Kidney (tissue), 22 donors: ENCODE measurements at places on chromosomes 5 and 9. TPM values are rescaled to one million over a fixed set of nuclear protein-coding genes. Genes with fewer than 3 reads are reported as not detected.

DNA sequence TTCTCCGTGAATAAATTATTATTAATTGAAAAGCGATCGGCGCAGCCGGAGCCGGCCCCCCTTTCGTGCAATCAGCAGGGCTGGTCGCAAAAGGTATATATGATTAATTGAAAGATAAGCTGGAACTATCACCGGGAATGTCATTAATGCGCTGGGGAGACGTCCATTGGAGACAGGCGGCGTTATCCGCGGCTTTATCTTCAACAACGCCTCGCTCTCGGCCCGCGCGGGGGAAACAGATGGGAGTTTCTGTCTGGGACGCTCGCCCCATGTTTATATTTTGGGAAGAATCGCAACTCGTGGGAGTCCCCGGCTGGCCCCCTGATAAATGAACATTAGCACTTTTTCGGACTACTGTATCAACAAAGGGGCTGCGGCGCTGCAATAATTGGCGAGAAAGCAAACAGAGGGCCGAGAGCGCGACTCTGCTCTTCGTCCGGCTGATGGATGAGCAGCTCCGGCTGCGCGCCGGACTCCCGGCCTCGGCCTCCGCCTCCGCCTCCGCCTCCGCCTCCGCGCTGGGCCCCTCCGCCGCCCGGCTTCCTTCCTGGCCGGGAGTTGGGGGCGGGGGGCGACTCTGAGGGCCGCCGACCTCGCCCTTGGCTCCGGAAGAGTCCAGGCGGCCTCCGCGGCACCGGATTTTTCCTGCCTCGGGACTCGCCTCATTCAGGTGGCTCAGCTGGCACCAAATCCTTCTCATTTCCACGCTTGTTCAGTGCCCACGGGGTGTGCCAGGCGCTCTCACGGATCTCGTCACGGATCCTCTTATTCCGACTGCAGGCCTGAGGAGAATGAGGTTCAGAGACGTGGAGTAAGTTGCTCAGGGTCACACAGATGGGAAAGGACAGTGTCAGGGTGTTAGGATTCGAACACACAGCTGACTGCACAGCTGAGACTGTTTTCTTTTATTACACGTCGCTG is 3.6 kb upstream of the NKX2-5 start:
- no peaks in the 10 kb centered on the region for H3K36me3 ChIP-seq
- DNase-seq: no peak
- no peaks in the 10 kb centered on the region for H3K4me1 ChIP-seq
- peaks cover 82% of the 10 kb centered on the region for H3K27me3 ChIP-seq
- no peak overlapping the region for H3K4me3 ChIP-seq
- H3K27ac ChIP-seq: no peak overlapping the region

DNA sequence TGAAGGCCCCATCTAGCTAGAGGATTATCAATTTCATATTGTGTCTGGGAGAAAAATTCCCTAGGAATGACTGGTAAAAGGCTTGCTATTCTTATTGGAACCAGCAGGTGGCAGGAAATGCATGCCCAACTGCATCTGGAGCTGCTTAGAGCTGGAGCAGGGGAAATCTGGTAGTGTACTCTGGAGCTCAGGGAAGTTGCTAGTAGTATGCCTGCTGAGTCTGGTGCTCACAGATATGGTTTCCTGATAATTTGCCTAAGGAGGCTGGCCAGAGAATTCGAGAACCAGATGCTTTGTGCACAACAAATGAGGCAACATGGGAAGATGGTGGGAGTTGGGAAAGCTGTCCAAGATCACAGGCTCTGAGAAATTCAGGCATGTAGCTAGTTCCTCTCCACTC is 53.7 kb downstream of the G3BP1 start:
- H3K4me1 ChIP-seq: no peaks in the 10 kb centered on the region
- no peak overlapping the region for H3K4me3 ChIP-seq

DNA sequence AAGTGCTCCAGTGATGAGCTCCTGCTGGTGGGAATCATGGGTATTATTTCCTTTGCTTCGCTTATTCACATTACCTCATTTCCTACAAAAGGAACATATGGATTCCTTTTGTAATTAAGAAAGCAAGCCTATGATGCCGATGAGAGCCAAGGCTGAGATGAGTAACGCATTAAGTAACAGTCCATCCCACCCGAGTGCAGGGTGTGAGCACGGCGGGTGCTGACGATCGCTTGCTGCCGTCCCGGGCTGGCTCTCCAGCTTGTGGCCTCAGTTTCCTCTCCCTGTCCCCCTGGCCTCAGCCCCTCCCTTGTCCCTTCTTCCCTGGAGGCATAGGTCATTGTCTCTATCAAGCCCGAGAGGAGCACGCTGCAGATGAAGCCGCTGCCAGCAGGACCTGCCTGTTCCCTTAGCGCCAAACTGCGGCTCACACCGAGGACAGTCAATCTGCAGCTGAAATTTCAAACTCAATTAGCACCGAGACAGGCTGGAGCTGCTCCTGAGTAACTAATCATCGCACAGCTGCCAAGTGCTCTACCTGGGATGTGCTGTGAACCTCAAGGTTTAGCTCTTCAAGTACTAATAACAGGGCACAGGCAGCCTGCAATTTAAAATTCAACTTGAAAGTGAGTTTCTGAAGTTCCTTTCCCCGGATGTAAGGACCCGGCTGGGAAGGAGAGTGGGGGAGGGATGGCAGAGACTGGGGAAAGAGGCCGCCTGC is 115.2 kb upstream of the RAPGEF1 start:
- no peak overlapping the region for H3K4me3 ChIP-seq
- DNase-seq: no peak
- no peaks in the 10 kb centered on the region for H3K27me3 ChIP-seq
- no peaks in the 10 kb centered on the region for H3K36me3 ChIP-seq
- H3K27ac ChIP-seq: no peak overlapping the region

- no peaks in the 10 kb centered on the region for H3K4me1 ChIP-seq
- H3K27me3 ChIP-seq: no peaks in the 10 kb centered on the region
- no peak overlapping the region for H3K27ac ChIP-seq
Measured at GRCh38 chr5:43123887-43124286, 3.2 kb downstream of the ZNF131 start.

- H3K4me3 ChIP-seq: no peak overlapping the region
- peaks cover 6% of the 10 kb centered on the region for H3K27me3 ChIP-seq
- DNase-seq: no peak
- no peaks in the 10 kb centered on the region for H3K4me1 ChIP-seq
- no peaks in the 10 kb centered on the region for H3K36me3 ChIP-seq
- H3K27ac ChIP-seq: no peak overlapping the region
Measured at GRCh38 chr5:133469846-133470245, 142.5 kb downstream of the FSTL4 start.

GRCh38 chr9:71721855-71722254 is 46.5 kb downstream of the CEMIP2 start:
- no peaks in the 10 kb centered on the region for H3K27me3 ChIP-seq
- H3K4me3 ChIP-seq: no peak overlapping the region
- H3K36me3 ChIP-seq: peaks cover 15% of the 10 kb centered on the region
- no peak for DNase-seq
- H3K4me1 ChIP-seq: no peaks in the 10 kb centered on the region

DNA sequence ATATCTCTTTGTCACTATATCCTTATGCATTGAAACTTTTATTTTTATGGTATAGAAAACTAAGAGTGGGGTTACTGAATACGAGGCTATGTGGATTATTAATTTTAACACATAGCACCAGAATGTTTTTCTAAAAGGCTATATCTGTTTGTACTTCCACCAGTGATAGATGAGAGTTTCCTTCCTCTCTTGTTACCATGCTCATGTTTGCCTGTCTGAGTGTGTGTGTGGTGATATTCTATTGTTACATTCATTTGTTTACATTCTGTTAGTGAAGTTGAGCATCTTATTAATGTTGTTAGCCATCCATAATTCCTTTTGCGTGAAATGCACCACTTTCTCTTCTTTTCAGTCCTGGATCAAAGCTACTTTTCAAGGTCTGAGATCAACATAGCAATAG is 54.1 kb upstream of the ALDH1A1 start:
- no peak overlapping the region for H3K4me3 ChIP-seq
- no peaks in the 10 kb centered on the region for H3K36me3 ChIP-seq
- no peaks in the 10 kb centered on the region for H3K27me3 ChIP-seq

DNA sequence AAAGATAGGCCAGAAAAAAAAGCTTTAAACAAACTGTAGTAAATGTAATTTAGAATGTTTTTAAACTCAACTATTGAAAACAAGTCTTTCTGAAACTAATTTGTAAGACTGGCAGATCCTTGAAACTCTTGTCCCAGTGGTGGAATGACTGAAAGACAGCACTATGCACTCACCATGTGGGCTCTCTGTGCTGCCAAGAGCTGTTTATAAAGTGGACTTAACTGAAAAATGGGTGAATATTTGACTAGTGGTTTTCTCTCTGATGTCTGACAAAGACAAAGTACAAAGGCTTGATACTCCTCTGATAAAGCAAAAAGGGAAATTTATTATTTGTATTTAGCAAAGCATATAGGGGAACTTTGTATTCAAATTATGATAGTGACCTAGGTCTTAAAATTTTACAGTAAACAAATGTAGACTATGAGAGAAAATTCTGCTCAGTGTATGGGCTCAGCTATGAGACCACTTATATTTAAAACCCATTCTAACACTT is 635.4 kb downstream of the NR2F1-AS1 start:
- H3K27ac ChIP-seq: no peak overlapping the region
- no peak for DNase-seq
- H3K4me3 ChIP-seq: no peak overlapping the region
- H3K4me1 ChIP-seq: peaks cover 3% of the 10 kb centered on the region

DNA sequence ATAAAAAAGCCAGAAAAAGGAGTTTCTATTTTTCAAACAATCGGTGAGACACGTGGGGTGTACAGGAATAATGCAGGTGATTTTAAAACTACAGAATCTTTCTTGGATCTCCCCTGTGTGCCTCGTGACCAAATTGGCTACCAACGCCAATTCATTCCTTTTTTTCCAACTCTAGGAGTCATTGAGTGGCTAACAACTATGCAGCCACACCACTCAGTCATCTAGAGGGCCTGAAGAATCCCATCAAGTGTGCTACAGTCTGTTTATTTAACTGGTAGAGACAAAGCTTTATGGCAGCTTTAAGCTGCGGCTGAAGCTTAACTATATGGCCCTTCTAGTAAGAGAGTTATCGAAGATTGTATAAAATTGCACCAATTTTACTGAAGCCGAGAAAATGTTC is 113.1 kb upstream of the NIPBL start:
- no peaks in the 10 kb centered on the region for H3K4me1 ChIP-seq
- H3K4me3 ChIP-seq: no peak overlapping the region
- H3K27ac ChIP-seq: no peak overlapping the region
- no peaks in the 10 kb centered on the region for H3K36me3 ChIP-seq
- no peaks in the 10 kb centered on the region for H3K27me3 ChIP-seq

GRCh38 chr5:64519263-64519662 is 13.4 kb downstream of the RGS7BP start:
- no peak overlapping the region for H3K4me3 ChIP-seq
- DNase-seq: no peak
- no peaks in the 10 kb centered on the region for H3K4me1 ChIP-seq
- no peak overlapping the region for H3K27ac ChIP-seq

GRCh38 chr9:130387905-130388304 is 56.9 kb upstream of the ASS1 start:
- no peaks in the 10 kb centered on the region for H3K36me3 ChIP-seq
- no peak for DNase-seq
- H3K4me1 ChIP-seq: no peaks in the 10 kb centered on the region

DNA sequence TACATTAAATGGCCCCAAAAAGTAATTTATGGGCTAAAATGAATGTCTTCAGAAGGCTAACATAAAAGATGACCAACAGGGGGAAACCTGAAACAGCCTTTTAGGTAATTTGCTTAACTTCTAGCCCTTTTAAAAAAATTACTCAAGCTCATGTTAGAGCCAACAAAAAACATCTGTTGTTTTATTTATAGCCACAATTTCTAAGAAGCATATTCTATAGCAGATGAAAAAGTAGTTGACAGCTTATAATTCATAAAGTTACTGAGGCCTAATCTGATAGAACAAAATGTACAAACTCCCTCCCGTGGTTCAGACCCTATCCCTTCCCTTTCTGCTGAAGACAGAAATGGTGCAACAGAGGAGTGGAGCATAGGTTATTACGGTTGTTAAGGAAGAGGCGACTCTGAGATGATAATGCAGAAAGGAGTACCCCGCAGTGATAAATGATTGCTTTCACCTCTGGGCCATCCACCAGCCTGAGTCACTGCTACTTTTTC is 46.1 kb downstream of the PIK3R1 start:
- H3K27me3 ChIP-seq: no peaks in the 10 kb centered on the region
- H3K36me3 ChIP-seq: no peaks in the 10 kb centered on the region
- H3K4me1 ChIP-seq: peaks cover 32% of the 10 kb centered on the region
- no peak overlapping the region for H3K4me3 ChIP-seq
- DNase-seq: no peak
- no peak overlapping the region for H3K27ac ChIP-seq

- no peak overlapping the region for H3K4me3 ChIP-seq
- no peak overlapping the region for H3K27ac ChIP-seq
- H3K27me3 ChIP-seq: no peaks in the 10 kb centered on the region
- peaks cover 7% of the 10 kb centered on the region for H3K4me1 ChIP-seq
Measured at GRCh38 chr9:112382501-112383364, 2.8 kb downstream of the HSDL2 start.

GRCh38 chr5:72605632-72606031 is 98.4 kb upstream of the ZNF366 start:
- no peak overlapping the region for H3K4me3 ChIP-seq
- H3K36me3 ChIP-seq: no peaks in the 10 kb centered on the region
- no peak overlapping the region for H3K27ac ChIP-seq
- DNase-seq: no peak
- H3K4me1 ChIP-seq: no peaks in the 10 kb centered on the region

GRCh38 chr5:59768152-59769040 is 125.1 kb downstream of the PDE4D start:
- no peaks in the 10 kb centered on the region for H3K36me3 ChIP-seq
- H3K4me1 ChIP-seq: peaks cover 14% of the 10 kb centered on the region
- peak overlapping the region; percentile 46 for H3K27ac ChIP-seq
- no peaks in the 10 kb centered on the region for H3K27me3 ChIP-seq

DNA sequence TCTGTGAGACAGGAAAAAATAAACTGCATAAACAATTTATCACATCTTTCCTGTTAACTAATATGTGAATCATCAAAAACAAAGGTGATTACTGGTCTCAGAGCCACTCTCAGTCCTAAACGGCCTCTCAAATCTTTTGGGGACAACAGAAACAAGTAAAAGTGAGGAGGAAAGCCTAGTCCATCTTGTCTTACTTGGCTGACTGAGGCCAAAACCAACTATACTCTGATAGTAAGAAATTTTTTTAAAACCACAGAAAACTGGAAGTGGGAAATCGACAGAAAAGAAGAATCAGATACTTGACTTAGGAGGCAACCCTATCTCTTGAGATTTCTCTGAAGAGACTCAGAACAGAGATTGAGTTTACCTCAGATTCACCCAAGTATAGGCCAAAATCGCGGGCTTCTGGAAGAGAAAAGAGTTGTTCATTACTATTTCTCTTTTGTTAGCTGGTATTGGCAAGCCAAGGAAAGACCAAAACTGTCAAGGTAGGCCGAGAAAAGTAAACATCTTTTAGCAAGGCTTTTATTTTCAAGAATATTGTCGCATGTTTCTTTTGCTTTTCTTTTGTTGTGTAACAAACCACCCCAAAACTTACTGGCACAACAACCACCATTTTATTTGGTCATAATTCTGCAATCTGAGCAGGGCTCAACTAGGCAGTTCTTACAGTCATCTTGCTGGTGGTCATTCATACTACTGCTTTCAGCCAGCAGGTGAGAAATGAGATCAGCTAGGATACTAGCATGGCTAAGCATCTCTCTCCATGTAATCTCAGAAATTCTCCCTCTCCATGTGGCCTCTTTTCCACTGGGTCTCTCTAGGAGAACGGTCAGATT is 46.1 kb downstream of the RFX3 start:
- H3K4me1 ChIP-seq: no peaks in the 10 kb centered on the region
- no peak overlapping the region for H3K4me3 ChIP-seq
- H3K27ac ChIP-seq: no peak overlapping the region
- H3K36me3 ChIP-seq: no peaks in the 10 kb centered on the region
- DNase-seq: no peak

NTRK2 gene
- total RNA-seq: 41.2 TPM

CCDC112 gene
- 6.5 TPM for total RNA-seq

MEIKIN gene
- 0.63 TPM for total RNA-seq

POU4F3 gene
- total RNA-seq: 0.13 TPM

TRAF1 gene
- total RNA-seq: 10.9 TPM

TAF1L gene
- total RNA-seq: not detected

C9orf152 gene
- total RNA-seq: 1.8 TPM

MAMDC2 gene
- total RNA-seq: 7.1 TPM

SPINK4 gene
- not detected for total RNA-seq
